Stimulated activated CD8-positive, alpha-beta memory T cell treated with anti-CD3 and anti-CD28 coated beads, Interleukin-2, amount 100 ng/mL, for 1 hour (primary cell): ENCODE measurements at places on chromosomes 7 and 10.
A peak's percentile ranks its signal among the peaks of the same experiment; 100 is the strongest.

- DNase-seq, result no peak
Measured at GRCh38 chr7:7799138-7799537, 80.7 kb upstream of the RPA3 start.

DNA sequence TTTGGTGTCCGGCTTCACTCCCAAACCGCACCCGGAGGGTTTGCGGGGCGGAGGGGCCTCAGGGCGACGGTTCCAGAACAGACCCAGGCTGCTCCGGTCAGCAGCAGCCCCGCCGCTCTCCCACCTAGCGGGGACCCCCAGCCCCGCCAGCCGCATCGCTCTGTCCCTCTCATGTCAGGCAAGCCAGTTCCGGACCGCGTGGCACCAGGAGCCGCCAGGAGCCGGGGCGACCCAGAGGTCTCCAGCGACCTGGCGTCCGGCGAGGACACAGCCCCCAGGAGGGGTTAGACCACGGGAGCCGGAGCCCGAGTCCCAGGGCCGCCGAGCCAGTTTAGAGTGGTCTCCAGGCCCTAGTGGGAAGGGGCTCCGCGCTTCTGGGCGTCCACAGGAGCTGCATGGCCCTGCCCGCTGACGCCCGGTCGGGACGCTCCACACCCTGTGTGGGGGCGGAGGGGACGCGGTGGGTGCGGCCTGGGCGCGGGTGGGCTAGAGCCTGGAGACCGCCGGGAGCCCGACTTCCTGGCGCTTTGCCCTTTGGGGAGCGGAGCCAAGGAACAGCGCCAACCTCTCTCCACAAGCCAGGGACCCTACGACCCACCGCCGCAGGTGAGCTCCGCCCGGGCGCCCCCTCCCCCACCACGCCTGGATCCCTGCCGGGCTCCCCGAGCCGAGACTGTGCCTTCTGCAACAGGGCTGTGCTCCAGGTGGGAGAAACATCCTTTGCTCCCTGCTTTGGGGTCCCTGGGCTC is 43.4 kb downstream of the ZNF117 start:
- no peak for DNase-seq

DNA sequence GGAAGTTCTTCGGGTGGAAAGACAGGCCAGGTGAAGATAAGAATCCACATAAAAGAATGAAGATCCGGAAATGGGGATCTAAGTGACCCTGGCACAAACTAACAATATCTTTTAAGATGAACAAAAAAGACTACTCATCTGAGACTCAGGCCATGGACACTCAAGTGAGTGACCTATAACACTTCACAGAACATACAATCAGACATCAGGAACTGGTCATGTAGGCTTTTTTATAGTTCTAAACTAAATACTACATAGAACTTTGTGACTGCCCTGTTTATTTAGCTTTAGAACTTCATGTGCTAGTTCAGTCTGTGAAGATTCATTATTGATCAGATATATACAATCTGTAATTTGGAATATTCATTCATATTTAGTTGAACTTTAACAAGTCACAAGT is 52.8 kb downstream of the MMRN2 start:
- no peak for DNase-seq

DNA sequence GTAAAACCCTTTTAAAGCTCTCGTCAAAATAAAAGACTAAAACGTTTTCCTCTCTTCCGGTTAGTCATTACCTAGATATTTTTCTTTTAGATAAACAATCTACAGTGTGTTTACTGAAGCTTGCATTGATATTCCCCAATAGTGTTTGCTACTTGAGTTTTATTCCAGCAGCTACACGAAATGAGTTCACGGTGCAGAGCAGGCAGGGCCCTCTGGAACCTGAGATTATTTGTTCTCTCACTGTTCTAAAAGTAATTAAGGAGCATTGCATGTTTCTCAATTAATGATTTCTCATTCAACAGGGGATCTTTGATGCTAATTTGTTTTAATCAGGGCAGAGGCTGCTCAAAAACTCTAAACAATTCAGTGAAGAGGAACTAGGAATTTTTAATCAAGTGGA is 319.7 kb downstream of the GFRA1 start:
- no peak for DNase-seq

DNA sequence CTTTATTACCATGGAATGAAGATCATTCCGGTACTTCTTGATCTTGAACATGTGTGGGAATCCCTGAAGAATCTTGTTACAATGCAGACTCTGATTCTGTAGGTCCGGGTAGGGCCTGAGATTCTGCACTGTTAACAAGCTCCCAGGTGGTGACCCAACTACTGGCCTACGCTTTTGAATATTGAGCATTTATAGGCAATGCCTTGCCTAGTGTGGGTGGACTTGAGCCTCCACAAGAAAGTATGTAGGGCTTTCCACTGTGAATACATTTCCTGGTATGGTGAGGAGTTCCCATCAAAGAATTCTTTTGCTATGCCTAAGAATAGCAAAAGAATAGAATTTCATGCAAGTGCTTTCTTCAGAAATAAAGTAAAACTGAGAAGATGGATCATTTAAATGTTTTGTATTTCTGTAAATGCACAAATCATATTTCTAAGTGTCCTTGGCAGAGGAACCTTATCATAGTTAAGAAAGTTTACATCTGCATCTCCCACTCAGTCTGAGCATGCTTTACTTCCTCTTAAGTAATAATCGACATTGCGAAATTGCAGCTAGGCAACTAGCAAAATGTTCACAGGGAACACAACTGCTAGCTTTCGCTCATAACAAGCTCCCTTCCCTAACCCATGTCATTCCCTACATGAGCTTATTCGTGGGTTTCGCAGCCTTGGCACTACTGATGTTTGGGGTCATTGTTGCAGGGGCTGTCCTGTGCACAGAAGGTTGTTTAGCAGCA is 71.4 kb downstream of the AHR start:
- DNase-seq, result no peak

GRCh38 chr10:106506526-106507283 is 657.8 kb downstream of the SORCS1 start:
- no peak for DNase-seq

GRCh38 chr7:39321909-39322498 is 244.2 kb upstream of the YAE1 start:
- DNase-seq, result no peak

GRCh38 chr7:74684921-74685320 is 27.4 kb downstream of the GTF2I start:
- DNase-seq, result no peak

DNA sequence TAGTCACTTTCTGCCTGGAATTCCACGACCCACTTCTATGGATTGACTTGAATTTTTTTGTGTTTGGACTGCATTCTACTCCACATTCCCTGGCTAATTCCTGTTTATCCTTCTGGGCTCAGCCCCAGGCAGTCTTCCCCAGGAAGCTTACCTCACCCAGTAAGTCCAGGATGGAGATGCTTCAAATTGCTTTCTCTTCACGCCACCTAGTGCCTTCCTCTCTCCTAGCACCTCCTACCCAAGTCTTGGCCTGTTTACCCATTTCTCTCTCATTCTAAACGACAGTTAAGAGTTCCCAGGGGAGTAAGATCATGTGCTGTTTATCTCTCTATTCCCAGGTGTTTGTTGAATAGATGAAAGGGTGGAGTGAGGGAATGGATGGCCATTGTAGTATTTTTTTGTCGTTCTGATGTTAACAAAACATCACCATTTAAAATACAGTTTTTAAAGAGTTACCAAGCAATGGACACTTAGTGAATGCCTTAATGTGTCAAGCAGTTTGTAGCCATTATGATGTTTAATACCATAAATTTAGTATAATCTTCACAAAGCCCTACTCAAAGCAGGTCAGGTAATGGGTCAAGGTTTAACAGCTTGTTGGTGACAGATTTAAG is 45.5 kb upstream of the TARP start:
- DNase-seq, result no peak

DNA sequence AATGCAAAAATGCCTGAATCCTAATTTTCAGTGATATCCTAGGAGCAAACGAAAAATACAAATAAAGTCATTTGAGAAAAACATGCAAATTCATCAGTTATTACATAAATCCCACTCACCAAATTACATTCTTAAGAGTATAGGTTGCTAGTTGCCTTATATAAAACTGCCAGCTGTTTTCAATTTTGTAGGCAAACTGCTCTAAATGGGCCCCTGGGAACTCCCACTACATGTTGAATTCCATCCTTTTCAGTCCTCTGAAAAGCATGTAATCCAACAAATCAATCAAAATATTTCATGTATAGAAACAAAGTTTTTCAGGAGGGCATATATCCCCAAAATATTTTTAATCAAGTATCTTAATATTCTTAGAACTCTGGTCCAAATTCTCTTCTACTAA is 2.1 kb upstream of the JMJD1C start:
- no peak for DNase-seq

GRCh38 chr10:60877061-60877776 is 66.8 kb downstream of the RHOBTB1 start:
- no peak for DNase-seq

GRCh38 chr7:118052336-118052735 is 131.6 kb upstream of the LSM8 start:
- no peak for DNase-seq

DNA sequence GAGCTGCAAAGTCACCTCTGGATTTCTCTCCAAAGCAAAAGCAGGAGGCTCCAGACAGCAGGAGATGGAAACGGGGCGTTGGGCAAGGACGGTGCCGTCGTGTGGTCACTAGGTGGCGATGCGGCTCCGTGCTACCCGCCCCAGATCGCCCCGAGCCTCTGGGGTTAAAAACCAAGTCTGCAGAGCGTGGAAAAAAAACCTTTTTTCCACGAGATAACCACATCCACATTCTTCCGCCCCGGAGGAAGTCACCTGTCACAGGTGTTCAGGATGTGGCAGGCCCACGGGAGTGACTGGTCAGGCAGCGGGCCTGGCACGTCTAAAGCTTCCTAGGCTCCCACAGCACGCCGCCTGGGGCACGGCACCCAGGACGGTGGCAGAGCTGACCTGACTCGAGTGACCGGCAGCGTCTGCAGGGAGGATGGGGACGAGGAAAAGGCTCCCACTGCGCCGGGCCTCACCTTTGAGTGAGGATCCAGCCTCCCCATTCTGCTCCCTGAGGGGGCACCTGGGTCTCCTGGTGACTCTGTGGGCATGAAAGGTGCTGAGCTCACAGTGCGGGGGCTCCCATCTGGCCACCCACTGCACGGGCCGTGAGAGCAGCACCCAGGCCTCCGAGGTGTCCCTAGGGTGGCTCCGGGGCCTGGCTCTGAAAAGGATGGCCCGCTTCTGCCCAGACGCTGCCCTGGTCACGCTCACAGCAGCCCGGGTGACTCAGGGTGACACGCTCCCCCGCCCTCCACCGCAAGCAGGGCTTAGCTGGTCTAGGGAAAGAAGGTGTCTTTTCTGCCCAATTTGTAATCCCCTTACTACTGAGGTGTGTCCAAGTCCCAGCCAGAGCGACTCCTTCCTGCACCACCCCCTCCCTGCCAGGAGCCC is 71.3 kb upstream of the TNRC18 start:
- peak; percentile 73 for DNase-seq

DNA sequence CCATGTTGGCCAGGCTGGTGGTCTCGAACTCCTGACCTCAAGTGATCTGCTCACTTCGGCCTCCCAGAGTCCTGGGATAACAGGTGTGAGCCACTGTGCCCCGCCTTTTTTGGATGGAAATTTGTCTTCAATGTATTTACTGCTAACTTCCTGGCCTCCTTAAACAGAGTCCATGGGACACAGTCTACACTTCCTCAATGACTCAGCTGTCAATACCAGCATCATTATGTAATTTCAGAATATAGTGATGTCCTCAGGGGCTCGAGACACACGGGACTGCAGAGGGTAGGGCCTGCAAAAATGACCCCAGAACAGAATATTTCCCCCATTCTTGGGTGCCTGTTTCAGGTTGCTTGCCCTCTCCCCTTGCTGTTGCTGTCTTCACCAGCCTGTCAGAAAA is 31.1 kb downstream of the CAMK2G start:
- no peak for DNase-seq

DNA sequence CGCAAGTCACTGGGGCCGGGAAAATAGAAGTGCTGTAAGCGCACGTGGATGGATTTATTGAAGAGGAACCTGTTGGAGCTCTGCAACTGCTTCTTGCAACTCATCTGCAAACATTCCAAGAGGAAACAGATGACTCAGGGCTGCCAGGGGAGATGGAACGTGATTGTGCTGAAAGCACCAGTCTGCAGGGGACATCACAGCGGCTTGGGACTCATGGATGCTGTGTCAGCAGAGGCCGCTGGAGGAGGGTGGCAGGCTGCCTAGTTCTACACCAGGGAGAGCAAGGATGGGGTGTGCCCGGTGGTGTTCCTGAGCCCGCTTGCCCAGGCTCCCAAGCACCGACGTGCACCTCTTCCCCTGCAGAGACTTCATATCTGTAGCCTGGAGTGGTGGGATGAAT is 515.7 kb downstream of the TCERG1L start:
- DNase-seq, result no peak

DNA sequence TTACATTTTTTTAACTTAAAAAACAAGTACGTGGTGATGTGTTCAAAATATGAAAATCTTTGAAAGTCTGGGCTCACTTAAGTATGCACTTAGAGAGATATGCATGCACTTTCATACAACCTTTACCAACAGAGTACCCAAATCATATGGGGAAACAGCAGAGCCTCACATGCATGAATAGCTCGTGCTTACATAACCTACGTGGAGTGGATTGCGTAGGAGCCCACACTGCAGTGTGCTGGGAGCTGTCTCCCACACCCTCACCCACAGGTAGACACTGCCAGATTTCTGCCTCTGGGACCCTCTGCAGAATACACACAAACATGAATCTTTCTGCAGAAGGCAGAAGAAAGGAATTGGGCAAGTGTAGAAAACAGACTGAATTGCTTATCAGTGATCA is 581 bp downstream of the CLCN1 start:
- DNase-seq, result no peak

DNA sequence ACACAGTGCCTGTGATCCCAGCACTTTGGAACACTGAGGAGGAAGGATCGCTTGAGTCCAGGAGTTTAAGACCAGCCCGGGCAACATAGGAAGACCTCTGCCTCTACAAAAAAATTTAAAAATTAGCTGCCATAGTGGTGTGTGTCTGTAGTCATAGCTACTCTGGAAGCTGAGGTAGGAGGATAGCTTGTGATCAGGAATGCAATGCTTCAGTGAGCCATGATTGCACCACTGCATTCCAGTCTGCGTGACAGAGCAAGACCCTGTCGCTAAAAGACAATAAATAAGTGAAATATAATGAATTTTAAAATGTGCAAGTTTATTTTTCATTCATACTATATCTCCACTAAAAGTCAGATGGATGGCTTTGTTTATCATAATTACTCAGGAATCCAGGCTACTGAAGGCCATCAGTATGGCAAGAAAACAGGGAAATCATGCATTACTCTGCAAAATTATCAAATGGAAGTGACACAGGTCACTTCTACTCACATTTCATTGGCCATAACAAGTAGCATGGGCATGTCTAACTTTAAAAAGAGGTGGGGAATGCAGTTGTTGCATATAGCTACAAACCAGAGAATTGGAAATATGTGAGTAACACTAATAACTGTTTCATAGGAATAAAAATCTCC is 32.9 kb upstream of the FAM3C start:
- no peak for DNase-seq

GRCh38 chr10:57457972-57458512 is 809.7 kb downstream of the IPMK start:
- no peak for DNase-seq

DNA sequence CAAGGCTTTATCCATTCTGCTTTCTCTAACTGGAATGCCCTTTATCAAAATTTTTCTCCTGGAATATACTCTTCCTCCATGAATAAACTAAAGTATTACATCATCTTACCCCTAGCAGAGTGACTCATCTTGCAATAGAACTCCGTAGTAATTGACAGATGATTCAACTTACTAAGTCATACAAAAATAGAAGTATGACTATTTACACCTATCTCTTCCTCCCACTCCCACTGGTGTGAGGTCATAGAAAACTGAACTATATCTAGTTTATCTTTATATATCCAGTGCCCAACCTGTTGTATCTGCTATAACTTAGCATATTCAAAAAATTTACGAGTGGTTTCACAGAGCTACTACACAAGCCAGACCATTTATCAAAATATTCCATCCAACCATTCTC is 26.1 kb downstream of the ABCB1 start:
- no peak for DNase-seq
